RWPE1 (cell line): ENCODE measurements at places on chromosomes 1 and 21.

- DNase-seq, result no peak
Observed at GRCh38 chr1:43277116-43277876, 7.5 kb downstream of the TMEM125 start.

- DNase-seq, result peak; percentile 86
Observed at GRCh38 chr1:108009603-108010195, 44.7 kb upstream of the VAV3 start.

- DNase-seq, result no peak
Observed at GRCh38 chr1:61566177-61566576, 158.8 kb downstream of the TM2D1 start.

- DNase-seq, result no peak
Observed at GRCh38 chr1:193850745-193851144, 664.3 kb upstream of the B3GALT2 start.

DNA sequence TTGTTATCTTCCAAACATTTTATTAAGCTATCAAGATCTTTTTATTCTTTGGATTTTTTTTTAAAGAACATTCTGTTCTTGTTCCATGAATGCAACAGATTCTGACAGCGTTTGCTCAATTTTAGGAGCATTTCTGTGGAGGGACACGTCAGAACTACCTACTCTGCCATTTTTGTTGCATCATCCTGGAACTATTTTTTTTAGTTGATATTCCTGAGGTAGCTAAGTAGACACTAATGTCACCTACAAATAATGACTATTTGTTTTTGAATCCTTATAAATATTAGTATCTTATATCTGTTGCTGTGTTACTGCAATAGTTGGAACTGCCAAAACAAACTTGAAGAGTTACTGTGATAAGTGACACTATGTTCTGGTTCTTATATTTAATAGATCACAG is 57.2 kb downstream of the DNAI4 start:
- DNase-seq, result no peak

DNA sequence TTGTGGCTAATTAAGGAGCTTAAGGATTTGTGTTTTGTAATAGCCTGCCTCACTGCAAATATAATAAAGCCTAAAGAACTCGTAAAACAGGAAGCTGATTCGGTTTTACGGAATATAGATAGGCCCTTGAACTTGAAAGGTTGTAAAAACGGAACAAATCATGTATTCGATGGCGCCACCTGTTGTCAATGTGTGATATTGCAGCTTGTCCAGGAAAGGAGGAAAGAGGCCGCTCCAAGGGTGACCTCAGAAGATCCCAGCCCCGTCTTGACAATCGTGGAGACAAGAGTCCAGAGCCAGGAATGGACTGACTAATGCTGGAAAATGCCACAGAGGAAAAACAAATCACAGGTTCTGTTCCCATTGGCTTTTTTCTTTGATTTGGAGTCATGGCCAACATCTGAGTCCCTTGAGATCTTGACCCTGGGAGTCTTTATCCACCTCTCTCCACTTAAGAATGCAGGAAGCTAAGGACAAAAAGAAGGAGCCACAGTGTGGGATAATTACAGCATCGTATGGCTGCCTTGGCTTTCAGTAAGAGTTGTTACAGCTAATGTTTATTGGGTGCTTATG is 7.0 kb upstream of the IGSF21 start:
- DNase-seq, result peak; percentile 68

- DNase-seq, result no peak
Observed at GRCh38 chr1:9269078-9269501, 23.6 kb upstream of the SPSB1 start.

GRCh38 chr1:182667848-182668505 is 16.4 kb downstream of the RGS8 start:
- no peak for DNase-seq

- DNase-seq, result no peak
Observed at GRCh38 chr1:67647036-67647798, 37.8 kb upstream of the GADD45A start.

DNA sequence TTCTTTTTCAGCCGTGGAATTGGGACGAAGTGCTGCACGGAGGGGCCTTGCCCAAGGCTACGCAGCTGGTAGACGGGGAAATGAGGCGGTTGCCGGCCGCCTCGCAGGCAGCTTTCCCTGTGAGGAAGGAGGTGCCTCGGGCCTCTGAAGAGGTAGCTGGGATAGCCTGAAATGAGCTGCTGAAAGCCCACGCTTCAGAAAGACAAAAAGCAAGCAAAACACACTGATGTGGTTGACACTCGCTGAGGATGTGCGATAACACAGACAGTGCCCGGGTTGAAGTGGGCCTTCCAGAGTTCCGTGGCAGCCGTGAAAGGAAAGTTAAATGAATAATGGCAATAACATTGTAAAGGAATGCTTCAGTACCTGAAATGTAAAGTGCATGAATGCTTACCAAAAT is 47.2 kb downstream of the S1PR1 start:
- no peak for DNase-seq

DNA sequence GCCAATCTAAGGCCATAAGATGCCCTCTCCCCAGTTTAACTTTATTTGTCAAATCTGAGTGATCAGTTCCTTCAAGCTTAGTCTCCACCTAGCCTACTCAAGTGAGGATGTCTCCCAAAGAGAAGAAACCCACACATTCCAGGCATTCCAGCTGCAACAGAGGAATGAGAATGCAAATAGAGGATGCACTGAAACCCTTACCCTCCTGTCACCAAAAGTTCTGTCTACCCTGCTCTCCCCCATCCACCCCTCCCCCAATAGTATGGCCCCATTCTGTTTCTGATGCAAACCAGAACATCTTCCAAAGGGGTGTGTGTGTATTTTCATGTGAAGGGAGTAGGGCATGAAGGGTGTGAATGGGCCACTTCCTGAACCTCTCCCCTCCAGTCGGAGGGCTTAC is 3.0 kb downstream of the DUSP23 start:
- DNase-seq, result no peak

DNA sequence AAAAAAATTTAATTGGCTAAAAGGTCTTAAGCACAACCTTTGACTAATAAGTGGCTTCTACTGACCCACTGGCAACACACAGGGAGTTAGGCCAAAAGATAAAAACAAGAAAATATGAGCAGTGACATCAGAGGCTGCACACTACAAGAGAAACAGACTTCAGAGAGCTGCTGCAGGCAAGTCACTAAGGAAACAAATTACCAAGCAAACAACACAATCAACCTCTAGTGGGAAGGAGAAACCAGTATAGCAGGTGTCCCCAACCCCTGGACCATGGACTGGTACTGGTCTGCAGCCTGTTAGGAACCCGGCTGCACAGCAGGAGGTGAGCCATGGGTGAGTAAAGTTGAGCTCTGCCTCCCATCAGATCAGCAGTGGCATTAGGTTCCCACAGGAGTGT is 20.8 kb upstream of the ENSA start:
- no peak for DNase-seq

GRCh38 chr1:246931549-246932365 is at the start of gene AHCTF1:
TSS of gene AHCTF1 (minus strand) at chr1:246931948. CDS start at chr1:246918370, 13,578 bp downstream.
- peak; percentile 94 for DNase-seq

DNA sequence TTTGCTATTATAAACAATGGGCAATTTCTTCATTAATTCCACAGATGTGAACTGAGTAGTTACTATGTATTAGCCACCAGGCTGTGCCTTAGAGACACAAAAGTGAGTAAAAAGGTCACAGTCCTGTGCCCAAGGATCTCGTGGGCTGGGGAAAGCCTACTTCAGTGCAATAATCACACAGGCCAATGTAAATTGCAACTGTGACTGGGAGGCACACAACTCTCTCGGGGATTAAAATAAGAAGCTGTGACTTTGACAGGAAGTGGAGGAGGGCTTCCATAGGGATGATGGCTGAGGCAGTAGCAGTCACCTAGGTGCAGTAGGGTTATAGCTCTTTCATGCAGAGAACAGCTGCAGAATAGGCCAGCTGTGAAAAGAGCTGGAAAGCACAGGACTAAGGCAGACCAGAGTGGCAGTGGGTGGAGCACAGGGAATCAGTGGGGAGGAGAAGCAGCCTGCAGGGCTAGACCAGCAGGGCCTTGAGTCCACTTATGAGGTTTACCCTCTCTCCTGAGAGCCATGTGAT is 121.9 kb downstream of the MAB21L3 start:
- no peak for DNase-seq

- no peak for DNase-seq
Observed at GRCh38 chr1:20727746-20728316, 4.7 kb downstream of the SH2D5 start.

- no peak for DNase-seq
Observed at GRCh38 chr1:151807131-151807530, 1.9 kb upstream of the LINGO4 start.

- no peak for DNase-seq
Observed at GRCh38 chr1:71492298-71493041, 411.6 kb upstream of the ZRANB2 start.

- DNase-seq, result no peak
Observed at GRCh38 chr1:157404063-157404501, 148.2 kb downstream of the FCRL5 start.

DNA sequence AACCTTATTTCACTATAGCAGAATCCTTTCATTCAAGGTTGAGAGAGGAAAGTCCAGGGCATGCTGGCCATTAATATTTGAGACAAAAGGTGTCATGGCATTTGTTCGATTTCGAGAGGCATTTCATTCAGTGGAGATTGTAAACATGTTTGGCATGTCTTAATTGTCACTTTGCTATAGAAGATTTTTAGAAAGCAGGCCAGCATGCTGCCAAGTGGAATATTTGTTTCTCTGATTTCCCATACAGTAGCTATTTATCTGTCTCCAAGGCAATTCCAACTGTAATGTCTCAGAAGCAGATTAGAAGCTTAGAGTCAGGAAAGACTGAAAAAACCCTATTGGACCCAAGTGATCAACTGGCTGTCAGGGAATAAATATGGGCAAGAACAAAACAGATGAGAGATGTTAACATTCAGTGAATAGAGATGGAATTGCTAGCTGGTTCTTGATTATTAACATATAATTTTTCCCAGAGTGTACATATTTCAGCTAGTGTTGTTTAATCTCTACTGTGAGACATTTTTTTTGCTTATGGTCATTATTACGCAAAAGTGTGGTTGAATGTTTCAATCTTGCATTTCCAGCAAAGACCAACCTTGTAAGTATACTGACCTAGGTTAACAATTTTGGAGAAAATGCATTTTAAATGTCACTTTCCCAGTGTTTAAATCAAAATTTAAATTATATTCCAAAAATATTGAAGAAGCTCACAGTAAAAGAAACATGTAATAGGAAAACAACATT is 174.6 kb downstream of the KCNK2 start:
- no peak for DNase-seq

GRCh38 chr1:226029093-226029496 is 30.0 kb upstream of the SDE2 start:
- DNase-seq, result no peak

DNA sequence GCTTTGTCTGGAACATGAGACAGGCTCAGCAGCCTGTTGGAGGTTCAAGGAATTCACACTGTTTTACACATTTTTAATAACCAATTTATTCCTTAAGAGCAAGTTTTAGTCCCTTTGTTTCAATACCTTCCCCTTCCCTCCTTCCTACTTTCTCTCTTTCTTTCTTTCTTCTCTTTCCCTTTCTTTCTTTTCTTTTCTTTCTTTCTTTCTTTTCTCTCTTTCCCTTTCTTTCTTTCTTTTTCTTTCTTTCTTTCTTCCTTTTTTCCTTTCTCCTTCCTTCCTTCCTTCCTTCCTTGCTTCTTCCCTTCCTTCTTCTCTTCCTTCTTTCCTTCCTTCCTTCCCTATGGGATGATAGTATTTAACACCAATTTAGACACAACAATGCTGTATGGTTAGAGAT is 164.2 kb downstream of the CENPF start:
- no peak for DNase-seq

GRCh38 chr1:58266242-58266641 is 280.3 kb downstream of the OMA1 start:
- DNase-seq, result no peak

DNA sequence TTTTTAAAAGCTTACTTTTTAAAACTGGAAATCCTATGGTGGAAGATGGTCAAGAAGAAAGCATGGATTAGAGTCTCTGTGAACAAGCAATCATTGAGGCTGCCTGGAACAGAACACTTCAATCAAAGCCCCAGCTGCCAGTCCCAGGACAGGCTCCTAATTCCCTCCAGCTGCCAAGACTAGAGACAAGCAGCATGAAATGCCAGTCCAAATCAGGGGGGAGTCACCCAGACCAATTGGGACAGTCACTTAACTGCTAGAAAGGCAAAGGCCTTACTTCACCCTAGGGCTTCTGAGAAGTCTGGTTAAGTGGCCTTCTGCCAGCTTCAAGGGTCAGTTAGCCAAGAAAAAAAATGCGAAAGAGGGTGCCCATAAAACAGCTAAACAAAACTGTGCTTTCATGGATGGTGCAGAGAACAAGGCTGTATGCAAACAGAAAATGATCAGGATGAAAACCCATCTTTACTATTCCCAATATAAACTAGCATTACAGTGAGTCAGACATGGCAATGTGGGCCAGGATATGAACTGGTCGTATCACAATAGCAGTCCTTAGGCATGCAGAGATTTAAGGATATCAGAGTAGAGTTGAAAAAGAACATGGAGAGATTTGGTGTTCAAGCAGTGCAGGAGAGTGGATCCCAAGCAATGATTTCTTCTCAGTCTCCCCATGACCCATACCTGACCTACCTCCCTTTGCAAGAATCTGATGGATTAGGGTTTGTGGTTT is 31.0 kb upstream of the MAN1A2 start:
- DNase-seq, result no peak

GRCh38 chr1:74467786-74468377 is 44.5 kb downstream of the LRRC53 start:
- no peak for DNase-seq

GRCh38 chr1:151189637-151190445 is at the start of gene VPS72:
TSS of gene VPS72 (minus strand) at chr1:151190197. CDS start at chr1:151190121, 76 bp downstream.
- peak; percentile 85 for DNase-seq

GRCh38 chr1:36522021-36522420 is 39.3 kb upstream of the CSF3R start:
- DNase-seq, result no peak

- DNase-seq, result peak; percentile 15
Observed at GRCh38 chr1:109151146-109151990, 37.5 kb downstream of the ELAPOR1 start.

DNA sequence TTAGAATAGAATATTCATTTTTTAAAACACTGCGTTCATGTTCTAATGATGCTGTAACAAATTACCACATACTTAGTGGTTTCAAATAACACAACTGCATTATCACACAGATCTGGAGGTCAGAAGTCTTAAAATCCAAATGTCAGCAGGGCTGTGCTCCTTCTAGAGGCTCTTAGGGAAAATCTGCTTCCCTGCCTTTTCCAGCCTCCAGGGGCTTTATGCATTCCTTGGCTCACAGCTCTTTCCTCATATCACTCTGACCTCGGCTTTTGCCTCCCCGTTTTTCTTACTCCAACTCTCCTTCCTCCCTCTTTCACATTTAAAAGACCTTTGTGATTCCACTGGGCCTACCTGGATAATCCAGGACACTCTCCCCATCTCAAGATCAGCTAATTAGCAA is 18.6 kb upstream of the FMN2 start:
- no peak for DNase-seq
